ENCODE measurements at places on chromosomes 3 and 15. TPM values are rescaled to one million over a fixed set of nuclear protein-coding genes. Genes with fewer than 3 reads are reported as not detected.

A4GNT gene
- polyA plus RNA-seq = not detected

DNA sequence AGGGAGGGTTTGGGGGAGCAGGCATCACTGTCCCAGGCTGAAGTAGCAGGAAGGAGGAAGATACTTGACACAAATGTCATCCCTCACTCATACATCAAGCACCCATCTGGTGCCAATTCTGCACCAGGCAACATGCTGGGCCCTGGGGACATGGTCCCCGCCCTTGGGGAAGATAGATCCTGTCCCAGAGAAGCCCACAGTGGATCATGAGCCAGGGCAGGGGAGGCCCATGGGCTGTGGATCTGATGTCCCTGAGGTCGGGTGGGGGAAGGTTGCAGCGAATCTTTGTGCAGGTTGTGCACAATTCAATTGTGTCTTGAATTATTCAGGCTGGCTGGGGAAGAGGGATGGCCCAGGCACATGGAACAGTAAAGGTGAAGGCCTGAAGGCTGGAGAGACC is 6.4 kb upstream of the CCDC33 start:
- DNase-seq = no peak

CAPN3 gene
- polyA plus RNA-seq = 14.1 TPM

TRPM1 gene
- not detected for polyA plus RNA-seq

PROK2 gene
- polyA plus RNA-seq = 0.45 TPM

CPA3 gene
- 22.2 TPM for polyA plus RNA-seq

PLAAT1 gene
- polyA plus RNA-seq = 1.9 TPM

GRCh38 chr15:40955930-40956540 is 2.8 kb downstream of the CHAC1 start:
- DNase-seq = no peak

GRCh38 chr15:75054172-75054897 is 30.9 kb downstream of the PPCDC start:
- no peak for DNase-seq

GRCh38 chr15:38755718-38756117 is 191.1 kb upstream of the RASGRP1 start:
- no peak for DNase-seq

GRCh38 chr3:150803440-150803985 is 40.5 kb upstream of the SIAH2 start:
- DNase-seq = no peak

DNA sequence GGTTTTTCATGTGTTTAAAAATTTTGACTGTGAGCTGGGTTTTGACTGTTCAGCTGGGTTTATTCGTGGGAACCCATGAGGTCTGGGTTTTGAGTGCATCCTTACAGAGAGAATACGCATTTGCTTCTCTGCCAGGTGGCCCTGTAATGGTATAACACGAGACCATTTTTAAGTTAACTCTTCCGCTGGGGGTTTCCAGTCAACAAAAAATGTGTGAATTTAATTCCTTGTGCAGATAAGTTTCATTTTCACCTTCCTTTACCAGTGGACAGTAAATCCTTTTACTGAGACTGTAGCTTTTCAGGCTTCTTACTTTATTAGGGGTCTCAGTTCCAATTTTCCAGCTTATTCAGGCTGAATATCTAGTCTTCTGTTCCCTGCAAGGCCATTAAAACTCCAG is 149.6 kb downstream of the OPA1 start:
- DNase-seq = no peak

GRCh38 chr3:142940000-142940399 is 23.5 kb downstream of the PAQR9 start:
- DNase-seq = no peak

- DNase-seq = no peak
These were observed 148.7 kb downstream of the GABRB3 start for GRCh38 chr15:26624128-26624527.

ZNF197 gene
- 11.3 TPM for polyA plus RNA-seq

- no peak for DNase-seq
These were observed 26.1 kb upstream of the GFM1 start for GRCh38 chr3:158617982-158618875.

Data from ovary (tissue), 10 donors.